ENCODE measurements at places on chromosomes 3 and 15.
A peak's percentile ranks its signal among the peaks of the same experiment; 100 is the strongest.

DNA sequence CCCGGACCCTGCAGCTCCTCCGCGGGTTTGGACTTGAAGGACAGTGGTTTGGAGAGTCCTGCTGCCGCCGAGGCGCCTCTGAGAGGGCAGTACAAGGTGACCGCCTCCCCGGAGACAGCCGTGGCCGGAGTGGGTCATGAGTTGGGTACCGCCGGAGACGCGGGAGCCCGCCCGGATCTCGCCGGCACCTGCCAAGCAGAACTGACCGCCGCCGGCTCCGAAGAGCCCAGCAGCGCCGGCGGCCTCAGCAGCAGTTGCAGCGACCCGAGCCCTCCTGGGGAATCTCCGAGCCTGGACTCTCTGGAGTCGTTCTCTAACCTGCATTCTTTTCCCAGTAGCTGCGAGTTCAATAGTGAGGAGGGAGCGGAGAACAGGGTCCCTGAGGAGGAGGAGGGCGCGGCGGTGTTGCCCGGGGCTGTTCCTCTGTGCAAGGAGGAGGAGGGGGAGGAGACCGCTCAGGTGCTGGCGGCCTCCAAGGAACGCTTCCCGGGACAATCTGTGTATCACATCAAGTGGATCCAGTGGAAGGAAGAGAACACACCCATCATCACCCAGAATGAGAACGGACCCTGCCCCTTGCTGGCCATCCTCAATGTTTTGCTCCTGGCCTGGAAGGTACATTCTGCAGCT lies 634 bp downstream of the MINDY2 start:
- DNase-seq: no peak

GRCh38 chr15:100959066-100960050 lies 40.2 kb downstream of the LRRK1 start:
- no peak for DNase-seq

- DNase-seq: no peak
Observed at GRCh38 chr3:141913150-141913811, 36.8 kb downstream of the ATP1B3 start.

DNA sequence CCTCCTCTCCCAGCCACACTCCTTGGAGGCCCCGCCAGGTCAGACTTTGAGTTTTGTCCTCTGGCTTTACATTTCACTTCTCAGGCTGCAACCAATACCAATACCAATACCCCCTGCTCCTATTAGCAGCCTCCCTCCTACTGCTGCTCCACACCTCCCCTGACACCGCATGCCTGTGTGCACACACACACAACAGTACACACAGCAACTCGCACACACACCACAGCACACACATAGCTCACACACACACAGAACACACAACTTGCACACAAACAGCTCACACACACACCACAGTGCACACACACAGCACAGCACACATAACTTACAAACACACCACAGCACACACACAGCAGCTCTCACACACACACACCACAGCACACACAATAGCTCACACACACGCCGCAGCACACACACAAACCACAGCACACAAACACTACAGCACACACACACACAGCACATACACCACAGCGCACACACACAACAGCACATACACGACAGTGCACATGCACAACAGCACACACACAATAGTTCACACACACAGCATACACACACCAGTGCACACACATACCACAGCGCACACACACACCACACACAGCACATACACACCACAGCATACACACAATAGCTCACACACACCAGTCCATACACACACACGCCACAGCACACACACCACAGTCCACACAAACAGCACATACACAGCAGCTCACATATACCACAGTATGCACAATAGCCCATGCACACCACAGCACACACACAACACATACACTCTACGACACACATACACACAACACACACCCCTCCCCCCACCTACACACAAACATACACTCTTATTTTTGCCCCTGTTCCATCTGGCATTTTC lies 204.7 kb downstream of the UACA start:
- DNase-seq: no peak

DNA sequence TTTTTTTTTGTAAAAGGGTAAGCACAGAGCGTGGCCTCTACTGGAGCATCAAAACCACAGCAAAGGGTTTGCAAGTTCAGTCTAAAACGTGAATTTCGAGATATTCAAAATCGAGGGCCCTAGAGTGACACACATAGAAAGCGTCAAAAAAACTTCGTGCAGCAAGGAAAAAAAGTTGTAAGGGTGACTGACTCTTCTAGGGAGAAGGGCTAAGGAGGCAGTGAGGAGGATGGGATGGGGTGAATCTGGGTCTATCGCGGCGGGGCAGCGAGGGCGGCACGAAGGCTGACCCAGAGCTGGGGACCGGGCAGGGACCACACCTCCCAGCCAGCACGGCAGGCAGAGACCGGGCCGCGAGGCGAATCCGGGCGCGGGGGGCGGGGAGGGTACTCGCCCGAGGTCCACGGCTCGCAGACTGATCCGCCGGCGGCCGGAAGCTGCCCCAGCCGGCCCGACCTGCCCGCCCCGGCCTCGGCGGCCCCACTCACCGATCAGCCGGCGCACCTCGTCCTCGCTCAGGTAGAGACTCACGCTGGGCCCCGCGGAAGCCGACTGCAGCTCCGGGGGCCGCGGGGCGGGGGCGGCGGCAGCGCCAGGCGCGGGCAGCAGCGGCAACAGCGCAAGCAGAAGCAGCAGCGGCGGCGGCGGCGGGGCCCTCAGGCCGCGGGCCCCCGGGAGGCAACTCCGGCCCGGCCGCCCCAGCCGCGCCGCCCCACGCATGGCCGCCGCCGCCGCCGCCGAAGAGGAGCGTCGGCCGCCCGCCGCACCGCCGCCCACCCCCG lies 533 bp downstream of the RYK start:
- no peak for DNase-seq

- DNase-seq: no peak
Observed at GRCh38 chr3:38588995-38589937, 60.2 kb downstream of the SCN5A start.

DNA sequence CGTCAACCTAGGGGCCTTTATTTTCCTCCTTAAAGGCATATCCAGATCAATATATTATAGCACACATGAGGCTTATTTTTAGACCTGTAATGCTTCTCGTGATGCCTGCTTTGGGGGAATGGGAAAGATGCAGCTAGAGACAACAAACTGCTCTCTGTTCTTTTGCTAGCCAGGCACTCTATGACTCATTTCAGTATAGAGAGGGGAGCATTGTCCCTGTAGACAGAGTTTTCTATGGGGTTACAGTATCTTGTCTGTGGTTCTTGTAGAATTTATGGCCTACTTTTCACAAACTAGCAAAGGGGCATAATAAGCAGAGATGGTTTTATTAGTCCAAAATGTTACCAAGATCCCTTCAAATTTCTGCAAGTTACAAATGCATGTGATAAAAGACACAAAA lies 305.6 kb downstream of the LSAMP start:
- DNase-seq: no peak

DNA sequence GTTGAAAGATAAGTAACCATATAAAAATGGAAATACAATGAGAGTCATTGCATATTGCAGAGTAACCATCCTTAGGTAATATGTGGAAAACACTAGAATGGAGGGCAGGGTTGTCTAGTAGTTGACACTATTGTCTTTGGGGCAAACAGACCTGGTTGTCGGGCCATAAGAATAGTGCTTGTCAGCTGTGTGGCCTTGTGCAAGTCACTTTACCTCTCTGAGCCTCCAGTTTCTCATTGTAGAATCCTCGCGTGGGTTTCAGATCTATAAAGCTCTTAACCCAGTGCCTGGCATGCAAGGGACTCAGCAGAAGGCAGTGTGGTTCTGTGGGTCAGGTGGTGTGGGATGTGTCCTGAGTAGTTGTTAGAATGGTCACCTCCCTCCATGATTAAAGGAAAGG lies 32.0 kb downstream of the MRPS25 start:
- DNase-seq: no peak

DNA sequence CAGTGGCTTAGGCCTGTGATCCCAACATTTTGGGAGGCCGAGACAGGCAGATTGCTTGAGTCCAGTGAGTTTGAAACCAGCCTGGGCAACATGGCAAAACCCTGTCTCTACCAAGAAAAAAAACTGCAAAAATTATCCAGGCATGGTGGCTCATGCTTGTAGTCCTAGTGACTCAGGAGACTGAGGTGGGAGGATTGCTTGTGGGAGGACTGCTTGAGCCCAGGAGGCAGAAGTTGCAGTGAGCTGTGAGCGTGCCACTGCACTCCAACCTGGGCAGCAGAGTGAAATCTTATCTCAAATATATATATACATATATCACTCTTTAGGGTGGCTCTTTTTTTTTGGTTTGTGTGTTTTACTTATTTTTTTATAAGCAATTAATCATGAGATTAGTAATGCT lies 83.7 kb upstream of the WDR72 start:
- DNase-seq: no peak

DNA sequence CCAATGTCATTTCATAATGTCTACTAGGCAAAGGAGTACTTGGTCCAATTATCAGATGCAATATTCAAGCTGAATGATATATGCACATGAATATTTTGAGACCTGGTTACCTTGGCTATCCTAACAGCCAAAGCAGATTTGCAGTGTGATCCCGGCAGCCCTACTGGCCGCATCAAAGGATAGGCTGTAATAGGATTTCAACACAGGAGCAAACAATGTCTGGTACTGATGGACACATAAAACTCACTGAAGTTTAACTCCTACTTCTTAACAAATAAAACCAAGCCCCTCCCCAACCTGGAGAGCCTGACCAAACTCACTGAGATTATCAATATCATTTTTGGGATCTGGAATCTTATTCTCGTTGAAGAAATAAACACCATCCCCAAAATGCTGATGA lies 130.2 kb downstream of the FOXP1 start:
- DNase-seq: no peak

GRCh38 chr15:92524874-92525565 lies 130.6 kb downstream of the FAM174B start:
- no peak for DNase-seq

DNA sequence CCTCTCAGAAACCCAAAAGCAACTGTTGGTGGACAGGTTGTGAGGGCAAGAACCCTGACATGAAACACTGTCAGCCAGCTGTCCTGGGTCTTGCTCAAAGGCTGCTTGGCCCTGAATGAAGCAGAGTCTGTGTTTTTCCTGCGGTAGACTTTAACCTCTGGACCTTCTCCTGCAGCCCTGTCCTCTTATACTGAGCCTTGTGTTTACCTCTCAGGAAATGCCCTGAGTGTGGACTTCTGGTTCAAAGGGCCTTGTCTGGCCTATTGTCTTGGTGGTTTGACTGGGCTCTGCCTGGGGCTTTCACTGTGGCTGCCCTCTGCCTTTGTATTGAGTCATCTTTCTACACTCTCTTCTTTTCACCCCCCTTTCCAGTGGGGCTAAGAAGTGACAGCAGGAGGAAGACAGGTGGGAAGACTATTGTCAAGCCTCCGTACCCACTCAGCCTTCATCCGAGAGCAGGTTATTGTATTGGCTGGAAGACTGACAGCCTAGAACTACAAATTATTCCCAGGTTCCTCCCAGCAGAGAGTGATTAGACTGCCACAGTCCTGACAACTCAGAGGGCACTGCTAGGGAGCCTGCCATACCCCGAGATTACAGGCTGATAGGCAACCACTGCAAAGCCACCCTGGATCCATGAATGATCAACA lies 3.5 kb downstream of the SEC13 start:
- no peak for DNase-seq

GRCh38 chr3:87855616-87856015 lies 203.2 kb downstream of the CGGBP1 start:
- DNase-seq: no peak

- peak; percentile 86 for DNase-seq
Observed at GRCh38 chr15:47301481-47301880, 415.8 kb upstream of the SEMA6D start.

GRCh38 chr3:109863701-109864100 lies 526.4 kb upstream of the DPPA4 start:
- no peak for DNase-seq

GRCh38 chr3:64163019-64163754 lies 62.1 kb downstream of the PRICKLE2 start:
- no peak for DNase-seq

DNA sequence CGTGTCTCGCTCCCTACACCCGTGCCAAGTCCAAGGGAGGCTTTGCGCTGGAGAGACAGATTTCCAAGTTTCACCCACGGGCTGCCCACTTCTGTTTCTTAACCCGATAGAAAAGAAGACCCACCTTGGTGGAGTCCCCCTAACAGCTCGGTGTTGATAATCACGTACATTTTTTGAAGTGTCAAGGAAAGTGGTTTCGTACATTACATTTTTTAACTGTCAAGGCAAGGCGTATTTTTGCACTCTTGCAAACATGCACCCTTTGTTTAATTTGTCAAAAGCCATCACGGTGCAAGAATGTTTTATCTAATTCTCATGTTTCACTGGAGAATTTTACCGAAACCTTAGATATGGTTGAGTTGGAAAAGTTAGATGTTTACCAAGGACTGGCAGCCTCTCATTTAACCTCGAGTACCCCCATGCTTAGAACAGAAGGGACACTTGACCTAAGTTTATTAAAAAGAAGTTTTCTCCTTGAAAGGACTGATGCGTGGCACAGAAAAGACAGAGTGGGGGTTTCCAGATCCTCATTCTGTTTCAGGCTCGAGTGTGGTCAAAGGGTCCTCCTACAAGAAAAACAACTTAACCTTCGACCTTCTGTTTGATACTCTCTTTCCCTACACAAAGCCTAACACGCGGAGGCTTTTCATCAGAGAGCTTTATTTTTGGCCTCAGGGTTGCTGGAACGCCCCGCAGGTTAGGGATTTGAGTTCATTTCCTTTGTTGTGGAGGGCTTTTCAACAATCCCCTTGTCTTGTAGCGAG lies 882 bp downstream of the GXYLT2 start:
- DNase-seq: no peak

- no peak for DNase-seq
Observed at GRCh38 chr15:36507458-36507857, 72.0 kb upstream of the CDIN1 start.

DNA sequence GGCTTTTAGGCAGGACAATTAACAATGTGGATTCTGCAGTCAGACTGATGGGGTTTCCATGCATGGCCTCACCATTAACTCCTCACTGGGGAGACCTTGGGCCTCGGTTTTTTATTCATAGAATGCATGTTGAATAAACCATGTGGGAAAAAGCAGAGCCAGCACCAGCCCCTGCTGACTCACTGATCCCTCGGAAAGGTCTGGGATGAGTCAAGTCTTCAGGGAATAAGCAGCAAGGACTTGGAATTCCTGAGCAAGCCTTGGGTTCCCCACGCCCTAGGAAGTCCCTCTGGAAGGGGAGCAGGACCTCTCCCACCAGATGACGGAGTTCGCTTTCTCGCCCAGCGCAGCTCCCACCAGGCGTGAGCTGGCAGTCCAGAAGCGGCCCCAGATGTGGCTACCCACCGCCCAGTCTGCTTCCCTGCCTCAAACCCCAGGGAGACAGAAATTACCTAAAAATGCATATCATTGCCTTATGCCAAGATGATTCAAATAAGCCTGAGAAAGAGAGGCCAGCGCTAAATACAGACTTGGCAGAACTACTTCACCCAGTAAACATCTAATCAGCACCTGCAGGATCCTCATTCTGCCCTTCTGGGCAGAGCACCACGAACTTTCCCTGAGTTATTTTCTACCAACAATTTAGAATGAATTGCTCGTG lies 45.4 kb downstream of the BTD start:
- no peak for DNase-seq

Measured in NCI-H2081 treated with DMSO at 0.1 percent for 48 hours (cell line).